ENCODE measurements at places on chromosomes 16 and 17.

DNA sequence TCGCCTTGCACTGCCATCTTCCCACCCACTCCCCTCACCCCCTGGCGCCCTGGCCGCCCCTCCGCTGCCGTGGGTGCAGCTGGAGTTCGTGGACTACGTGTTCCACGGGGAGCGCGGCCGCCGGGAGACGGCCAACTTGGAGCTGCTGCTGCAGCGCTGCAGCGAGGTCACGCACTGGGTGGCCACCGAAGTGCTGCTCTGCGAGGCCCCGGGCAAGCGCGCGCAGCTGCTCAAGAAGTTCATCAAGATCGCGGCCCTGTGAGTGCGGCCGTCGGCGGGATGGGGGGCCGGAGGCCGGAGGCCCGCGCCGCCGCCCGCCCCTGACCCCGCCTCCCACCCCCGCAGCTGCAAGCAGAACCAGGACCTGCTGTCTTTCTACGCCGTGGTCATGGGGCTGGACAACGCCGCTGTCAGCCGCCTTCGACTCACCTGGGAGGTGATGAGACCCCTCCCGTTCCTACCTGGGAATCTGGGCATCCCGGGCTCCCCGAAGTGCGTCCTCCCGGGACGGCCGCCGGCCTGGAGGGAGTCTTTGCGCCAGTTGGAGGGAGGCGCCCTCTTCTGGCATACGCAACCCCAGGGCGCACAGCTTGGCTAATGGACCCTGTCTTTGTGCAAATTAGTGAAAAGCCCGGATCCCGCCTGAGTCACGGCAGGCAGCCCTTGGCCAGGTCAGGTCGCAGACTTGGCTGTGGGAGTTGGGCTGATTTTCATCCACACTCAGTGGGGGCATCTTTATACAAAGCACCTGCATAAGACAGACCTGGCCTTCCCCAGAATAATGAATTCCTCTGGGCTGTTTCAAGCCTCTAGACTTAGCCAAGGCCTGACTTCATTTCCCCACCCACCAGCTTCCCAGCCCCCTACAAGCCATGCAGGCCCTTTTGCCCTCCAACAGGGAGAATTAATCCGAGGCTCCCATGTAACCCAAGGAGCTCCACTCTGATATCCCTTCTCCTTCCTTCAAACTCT lies 14.3 kb downstream of the RAPGEFL1 start:
- peak; percentile 59 for DNase-seq

- DNase-seq: no peak
Observed at GRCh38 chr17:50918933-50919296, 52.8 kb upstream of the TOB1 start.

DNA sequence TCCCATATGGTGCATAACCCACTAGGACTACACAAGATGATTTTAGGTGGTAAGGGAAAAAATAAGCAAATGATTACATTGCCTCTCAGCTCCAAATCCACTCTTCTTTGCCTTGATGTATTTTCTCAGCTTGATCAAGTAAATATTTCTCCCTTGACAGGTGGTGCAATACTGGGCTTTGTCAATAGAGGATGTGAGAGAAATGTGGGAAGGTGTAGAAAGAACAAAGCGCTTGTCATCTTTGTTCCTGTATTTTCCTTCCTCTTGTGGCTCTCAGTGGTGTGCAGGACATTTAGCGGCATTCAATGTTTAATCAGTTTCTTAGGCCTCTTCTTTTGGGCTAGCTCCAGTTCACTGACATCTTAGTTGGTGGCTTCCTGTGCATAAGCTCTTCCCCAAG lies 1165.8 kb upstream of the GOT2 start:
- DNase-seq: no peak

DNA sequence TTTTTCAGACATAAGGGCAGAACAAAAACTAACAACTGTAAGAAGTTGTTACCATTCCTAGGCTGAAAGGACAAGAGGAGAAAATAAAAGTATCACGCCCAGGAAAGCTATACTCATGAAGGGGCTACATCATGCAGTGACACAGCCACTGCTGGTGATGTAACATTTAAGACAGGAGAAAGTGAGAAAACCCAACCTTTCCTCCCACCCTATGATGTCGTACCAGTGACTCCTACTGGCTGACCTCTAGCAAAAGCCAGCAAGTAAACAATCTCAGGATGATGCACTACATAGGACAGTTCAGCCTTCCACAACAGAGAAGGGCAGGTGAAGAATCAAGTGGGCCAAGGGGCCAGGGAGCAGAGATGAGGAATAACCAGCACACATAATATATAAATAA lies 14.0 kb upstream of the OR1E2 start:
- DNase-seq: no peak

- no peak for DNase-seq
Observed at GRCh38 chr16:78275420-78275819, 176.0 kb downstream of the WWOX start.

DNA sequence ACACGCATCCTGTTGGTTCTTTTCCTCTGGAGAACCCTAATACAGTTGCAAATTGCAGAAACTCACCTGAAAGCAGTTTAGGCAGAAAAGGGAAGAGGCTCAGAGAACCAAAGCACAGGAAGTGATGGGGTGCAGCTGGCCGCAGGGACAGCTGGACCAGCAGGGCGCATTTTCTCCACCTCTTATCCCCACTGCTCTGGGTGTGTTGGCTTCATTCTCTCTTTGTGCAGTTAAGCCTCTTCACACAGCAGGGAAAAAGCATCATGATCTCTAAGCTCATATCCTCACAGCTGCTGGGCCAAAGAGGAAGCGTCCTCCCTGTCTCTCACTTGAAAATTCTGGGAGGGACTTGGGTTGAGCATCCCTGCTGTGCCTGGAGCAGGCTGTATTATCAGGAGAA lies 20.0 kb upstream of the LRRC75A start:
- DNase-seq: no peak

GRCh38 chr16:56910112-56910511 lies 21.8 kb upstream of the HERPUD1 start:
- no peak for DNase-seq

DNA sequence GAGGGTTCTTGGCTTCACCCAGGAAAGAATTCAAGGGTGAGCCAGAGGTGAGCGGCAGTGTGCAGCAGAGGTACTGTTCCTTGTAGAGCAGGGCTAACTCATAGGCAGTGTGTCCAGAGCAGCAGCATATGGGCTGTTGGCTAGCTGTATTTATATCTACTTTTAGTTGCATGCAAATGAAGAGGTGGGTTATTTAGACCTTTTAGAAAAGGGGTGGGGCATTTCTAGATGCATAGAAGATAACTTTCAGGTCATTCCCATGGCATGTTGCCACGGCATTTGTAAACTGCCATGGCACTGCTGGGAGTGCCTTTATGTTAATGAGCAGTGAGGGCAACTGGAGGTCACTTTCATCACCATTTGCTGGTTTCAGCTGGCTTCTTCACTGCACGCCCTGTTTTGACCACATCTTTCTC lies 141.0 kb downstream of the STX8 start:
- DNase-seq: no peak

GRCh38 chr17:31692027-31692426 lies 167.0 kb downstream of the COPRS start:
- no peak for DNase-seq

DNA sequence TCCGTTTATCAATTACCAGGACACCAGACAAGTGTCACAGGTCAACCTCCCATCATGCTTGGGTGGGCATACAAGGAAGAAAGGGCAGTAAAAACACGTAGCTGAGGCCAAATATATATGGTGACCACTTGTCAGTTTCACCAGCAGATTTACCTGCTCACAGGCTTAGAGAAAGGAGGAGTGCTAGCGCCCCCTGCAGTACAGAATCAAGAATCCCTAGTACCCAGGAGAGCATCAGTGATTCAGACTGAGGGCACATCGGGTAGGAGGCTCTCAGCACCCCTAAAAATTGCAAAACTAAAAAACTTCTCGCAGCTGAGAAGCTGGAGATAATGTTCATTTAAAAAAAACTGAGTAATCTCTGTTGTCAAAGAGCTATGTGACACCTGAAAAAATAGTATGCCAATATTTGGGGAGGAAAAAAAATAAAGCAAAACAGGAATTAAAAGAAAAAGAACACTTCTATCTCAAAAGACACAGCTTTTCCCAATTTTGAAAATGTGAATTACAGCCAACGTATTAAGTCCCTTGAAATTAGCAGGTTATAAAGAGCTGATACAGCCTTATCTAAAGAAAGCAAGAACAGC lies 21.2 kb upstream of the MON1B start:
- no peak for DNase-seq

DNA sequence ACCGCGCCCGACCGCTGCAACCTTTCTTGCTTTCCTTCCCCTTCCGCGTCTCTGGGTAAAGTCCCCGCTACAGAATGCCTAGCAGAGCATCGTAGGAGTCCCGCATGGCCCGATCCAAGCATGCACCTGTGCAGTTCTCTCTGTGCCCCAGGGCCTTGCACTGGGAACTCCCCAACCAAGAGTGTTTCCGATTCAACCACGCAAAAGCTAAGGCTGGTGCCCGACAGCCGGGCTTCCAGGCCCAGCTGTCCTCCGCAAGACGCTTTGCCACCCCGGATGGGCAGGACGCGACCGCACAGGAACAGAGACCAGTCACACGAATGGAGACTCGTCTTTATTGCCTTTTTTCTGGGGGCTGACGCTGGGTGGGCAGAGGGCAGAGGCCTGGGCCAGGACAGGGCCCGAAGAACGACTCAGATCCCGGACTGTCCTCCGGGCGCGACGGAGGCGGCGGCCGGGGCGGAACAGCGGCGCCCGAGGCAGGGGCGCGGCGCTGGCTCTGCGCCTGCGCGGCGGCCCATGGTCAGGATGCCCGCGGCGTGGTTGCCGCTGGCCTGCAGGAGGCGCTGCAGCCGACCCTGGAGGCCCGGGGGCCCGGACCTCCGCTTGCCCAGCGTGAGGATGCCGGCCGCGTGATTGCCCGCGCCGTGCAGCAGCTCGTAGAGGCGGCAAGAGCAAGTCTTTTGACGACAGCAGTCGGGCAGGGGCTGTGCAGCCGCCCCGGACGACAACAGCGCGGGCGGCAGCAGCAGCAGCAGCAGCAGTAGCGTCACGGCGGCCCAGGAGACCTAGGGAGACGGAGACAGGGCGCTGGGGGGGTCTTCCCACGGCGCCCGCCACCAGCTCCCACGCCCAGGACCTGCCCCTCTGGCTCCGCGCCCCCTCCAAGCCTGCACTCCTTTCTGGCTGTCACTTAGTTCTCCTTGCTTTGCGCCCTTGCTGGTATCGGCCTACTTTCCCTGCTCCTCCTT lies 1.2 kb downstream of the HCRT start:
- peak; percentile 71 for DNase-seq

GRCh38 chr17:41624208-41625101 lies at the start of gene KRT17:
Gene KRT17 (minus strand): TSS chr17:41624575. CDS start chr17:41624509, 66 bp downstream.
- no peak for DNase-seq

DNA sequence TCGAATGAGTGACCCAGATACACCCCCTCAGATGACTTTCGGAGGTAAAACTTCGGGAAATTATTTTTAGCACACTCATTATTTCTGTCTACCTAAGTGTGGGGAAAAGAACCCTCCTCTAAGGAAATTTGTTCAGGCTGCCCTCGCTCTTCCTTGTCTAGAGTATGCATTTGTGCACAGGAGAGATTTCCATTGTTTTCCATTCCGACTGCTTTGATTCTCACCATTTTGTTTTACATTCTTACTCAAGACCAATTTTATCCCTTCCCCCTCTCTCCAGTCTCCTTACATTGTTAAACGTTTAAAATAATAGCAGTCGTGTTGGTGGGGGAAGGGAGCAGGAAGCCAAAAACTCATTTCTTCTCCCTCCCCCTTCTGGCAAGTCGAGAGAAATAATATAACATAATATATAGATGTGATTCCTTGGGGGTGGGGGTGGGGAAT lies 1.5 kb upstream of the CHD3 start:
- DNase-seq: no peak

DNA sequence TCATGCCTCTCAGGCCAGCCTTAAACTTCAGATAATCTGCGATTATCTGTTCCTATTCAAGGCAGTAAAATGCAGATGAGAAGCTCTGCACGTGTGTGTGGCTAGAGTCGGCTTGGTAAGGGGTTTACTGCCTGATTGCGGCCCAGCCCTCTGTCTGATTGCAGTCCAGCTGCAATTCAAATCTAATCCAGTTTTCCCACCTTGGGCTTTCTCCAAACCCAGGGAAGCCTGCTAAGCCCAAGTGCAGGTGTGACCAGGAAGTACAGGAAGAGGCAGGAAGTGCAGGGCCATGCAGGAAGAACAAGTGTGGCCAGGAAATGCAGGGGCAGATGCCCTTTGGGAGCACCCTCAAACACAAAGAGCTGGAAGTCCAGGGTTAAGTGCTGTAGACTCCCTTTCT lies 314.9 kb downstream of the CEP112 start:
- no peak for DNase-seq

DNA sequence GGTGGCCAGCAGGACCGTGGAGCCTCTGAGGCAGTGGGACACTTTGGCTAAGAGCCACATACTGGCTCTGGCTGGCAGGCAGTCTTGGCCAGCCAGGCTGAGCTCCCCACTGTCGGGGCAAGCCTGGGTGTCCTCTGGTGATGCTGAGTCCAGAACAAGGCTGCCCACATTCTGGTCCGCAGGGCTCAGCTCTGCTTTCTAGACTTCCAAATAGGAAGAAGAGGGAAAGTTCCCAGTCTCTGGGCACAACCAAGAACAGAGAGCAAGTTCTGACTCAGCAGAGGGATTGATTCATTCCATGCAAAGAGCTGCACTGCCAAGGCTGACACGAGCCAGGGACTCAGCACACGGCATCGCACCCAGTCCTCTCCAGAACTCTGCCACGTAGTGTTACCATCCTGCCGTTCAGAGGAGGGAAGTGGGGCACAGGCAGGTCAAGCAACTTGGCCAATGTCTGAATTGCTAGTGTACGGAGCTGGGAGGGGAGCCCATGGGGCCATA lies 58.9 kb downstream of the NOS2 start:
- no peak for DNase-seq

DNA sequence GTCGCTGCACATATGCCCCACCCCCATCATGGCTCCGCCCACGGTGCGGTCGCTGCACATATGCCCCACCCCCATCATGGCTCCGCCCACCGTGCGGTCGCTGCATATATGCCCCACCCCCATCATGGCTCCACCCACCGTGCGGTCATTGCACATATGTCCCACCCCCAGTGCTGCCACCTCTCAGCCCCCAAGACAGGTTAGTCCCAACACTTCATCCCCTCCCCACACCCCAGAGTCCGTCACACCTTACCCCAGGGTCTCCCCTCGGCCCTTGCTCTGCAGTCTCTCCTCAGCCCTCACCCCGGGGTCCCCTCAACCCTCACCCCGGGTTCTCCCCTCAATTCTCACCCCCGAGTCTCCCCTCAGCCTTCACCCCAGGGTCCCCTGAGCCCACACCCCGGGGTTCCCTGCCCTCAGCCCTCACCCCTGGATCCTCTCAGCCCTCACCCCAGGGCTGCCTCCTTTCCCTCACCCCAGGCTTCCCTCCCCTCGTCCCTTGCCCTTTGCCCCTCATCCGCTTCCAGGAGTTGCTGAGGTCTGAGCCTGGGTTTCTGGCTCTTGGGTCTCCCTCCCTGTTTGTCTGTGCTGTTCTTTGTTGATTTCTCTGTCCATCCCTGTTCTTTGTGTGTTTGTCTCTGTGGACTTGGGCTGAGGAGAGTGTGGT lies 25.6 kb downstream of the TPSG1 start:
- DNase-seq: no peak

- no peak for DNase-seq
Observed at GRCh38 chr17:205817-206216, 24.4 kb upstream of the DOC2B start.

DNA sequence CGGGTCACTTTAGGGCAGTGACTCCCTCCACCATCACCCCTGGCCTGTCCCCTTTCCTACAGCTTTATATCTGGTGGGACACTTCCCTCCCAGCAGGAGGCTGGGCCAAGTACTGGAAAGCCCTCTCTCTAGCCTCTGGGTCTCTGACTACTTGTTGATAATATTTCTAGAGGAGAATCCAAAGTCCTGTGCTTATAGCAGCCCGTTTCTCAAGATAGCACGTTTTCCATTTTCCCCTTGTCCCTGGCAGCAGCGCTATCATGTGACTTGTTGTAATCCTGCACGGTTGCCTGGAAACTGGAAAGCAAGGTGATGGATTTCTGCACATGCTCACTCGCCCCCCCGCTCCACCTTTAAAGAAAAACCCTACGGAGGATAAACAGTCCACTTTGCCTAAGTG lies 3.3 kb upstream of the AXIN2 start:
- DNase-seq: no peak
